ENCODE measurements at places on chromosomes 4 and X.

GRCh38 chr4:183175631-183176232 lies 76.7 kb downstream of the WWC2 start:
- DNase-seq: no peak

DNA sequence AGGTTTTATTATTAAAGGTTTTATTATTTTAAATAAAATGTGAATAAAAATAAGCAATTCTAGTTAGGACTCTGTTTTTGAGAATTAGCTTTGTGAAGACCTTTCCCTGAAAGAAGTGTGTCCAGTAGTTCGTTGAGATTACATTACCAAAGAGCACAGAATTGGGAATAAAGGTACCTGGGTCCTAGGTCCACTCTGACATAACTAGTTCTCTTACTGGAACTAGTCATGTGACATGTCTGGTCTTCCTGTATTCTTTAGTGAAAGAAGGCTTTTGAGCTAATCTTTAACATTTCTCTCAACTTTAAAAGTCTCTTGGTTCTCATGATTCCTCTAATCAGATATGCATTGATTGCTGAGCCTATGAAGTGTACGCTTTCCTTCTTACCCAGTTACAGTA lies 292.0 kb upstream of the SMIM31 start:
- DNase-seq: no peak

GRCh38 chr4:161653697-161654096 lies 510.1 kb downstream of the FSTL5 start:
- DNase-seq: peak; percentile 2

DNA sequence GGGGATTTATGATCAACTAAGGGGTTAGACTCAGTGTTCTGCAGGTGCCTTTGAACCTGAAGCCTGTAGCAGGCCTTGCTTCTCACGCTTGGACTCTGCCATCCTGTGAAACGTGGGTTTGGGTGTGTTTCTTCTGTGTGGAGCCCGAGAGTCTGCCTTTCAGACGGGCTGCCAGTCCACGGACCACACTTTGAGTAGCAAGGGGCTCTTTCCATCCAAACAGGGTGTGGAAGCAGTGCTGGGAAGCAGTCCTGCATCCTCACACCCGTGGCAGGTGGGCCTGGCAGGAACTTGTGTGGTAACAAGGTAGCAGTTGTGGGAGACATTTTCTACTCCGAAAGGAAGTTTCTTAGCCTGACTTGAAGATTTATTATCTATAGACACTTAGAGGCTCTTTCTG lies 22.7 kb downstream of the RGS12 start:
- no peak for DNase-seq

GRCh38 chrX:17848545-17849265 lies 12.4 kb downstream of the RAI2 start:
- no peak for DNase-seq
